ENCODE measurements at places on chromosomes 4 and X. TPM values are rescaled to one million over a fixed set of nuclear protein-coding genes. Genes with fewer than 3 reads are reported as not detected.

ADH7 gene
- not detected for polyA plus RNA-seq

DMRTC1B gene
- polyA plus RNA-seq: 0.31 TPM

UBA1 gene
- 210 TPM for polyA plus RNA-seq

RTL9 gene
- not detected for polyA plus RNA-seq

FAT4 gene
- not detected for polyA plus RNA-seq

GAGE12H gene
- not detected for polyA plus RNA-seq

PRAF2 gene
- polyA plus RNA-seq: 40.6 TPM

BTK gene
- 0.10 TPM for polyA plus RNA-seq

ZC4H2 gene
- polyA plus RNA-seq: 8.7 TPM

Measured in CD4-positive, CD25-positive, alpha-beta regulatory T cell (primary cell).